A549 treated with AZD2906 at 1 μM for 4 hours (cell line): ENCODE measurements at places on chromosomes 2 and 18. TPM values are rescaled to one million over a fixed set of nuclear protein-coding genes. Genes with fewer than 3 reads are reported as not detected.

TDRD15 gene
- total RNA-seq: not detected in 5 replicates

ATP6V1B1 gene
- total RNA-seq: 1.3 to 2.3 TPM (median 1.7 TPM) in 5 replicates

CRYGD gene
- not detected in 5 replicates for total RNA-seq

CRYGB gene
- not detected in 5 replicates for total RNA-seq

SP140 gene
- 0.14 TPM in 1 of 5 replicates, not detected in the others for total RNA-seq

STPG4 gene
- 0.03 to 0.07 TPM in 2 of 5 replicates, not detected in the others for total RNA-seq

DRC1 gene
- 0.11 to 0.35 TPM (median 0.29 TPM) in 5 replicates for total RNA-seq

EDAR gene
- 0.02 to 0.10 TPM (median 0.04 TPM) in 5 replicates for total RNA-seq

TANC1 gene
- 7.9 to 10.3 TPM (median 8.9 TPM) in 5 replicates for total RNA-seq

ANAPC1 gene
- total RNA-seq: 23.4 to 39.9 TPM (median 27.6 TPM) in 5 replicates

ATOH8 gene
- 19.8 to 30.1 TPM (median 27.1 TPM) in 5 replicates for total RNA-seq

EVA1A gene
- 7.8 to 10.1 TPM (median 8.6 TPM) in 5 replicates for total RNA-seq

AMMECR1L gene
- total RNA-seq: 15.6 to 17.4 TPM (median 16.6 TPM) in 5 replicates

IL1F10 gene
- 0.09 to 0.24 TPM in 2 of 5 replicates, not detected in the others for total RNA-seq

CAPN14 gene
- 0.01 to 0.04 TPM (median 0.03 TPM) in 5 replicates for total RNA-seq

KCNJ13 gene
- total RNA-seq: not detected in 5 replicates

TFCP2L1 gene
- total RNA-seq: 23.4 to 29.7 TPM (median 25.7 TPM) in 5 replicates

C2orf78 gene
- total RNA-seq: not detected in 5 replicates
